ENCODE measurements at places on chromosomes 11 and 22.

DNA sequence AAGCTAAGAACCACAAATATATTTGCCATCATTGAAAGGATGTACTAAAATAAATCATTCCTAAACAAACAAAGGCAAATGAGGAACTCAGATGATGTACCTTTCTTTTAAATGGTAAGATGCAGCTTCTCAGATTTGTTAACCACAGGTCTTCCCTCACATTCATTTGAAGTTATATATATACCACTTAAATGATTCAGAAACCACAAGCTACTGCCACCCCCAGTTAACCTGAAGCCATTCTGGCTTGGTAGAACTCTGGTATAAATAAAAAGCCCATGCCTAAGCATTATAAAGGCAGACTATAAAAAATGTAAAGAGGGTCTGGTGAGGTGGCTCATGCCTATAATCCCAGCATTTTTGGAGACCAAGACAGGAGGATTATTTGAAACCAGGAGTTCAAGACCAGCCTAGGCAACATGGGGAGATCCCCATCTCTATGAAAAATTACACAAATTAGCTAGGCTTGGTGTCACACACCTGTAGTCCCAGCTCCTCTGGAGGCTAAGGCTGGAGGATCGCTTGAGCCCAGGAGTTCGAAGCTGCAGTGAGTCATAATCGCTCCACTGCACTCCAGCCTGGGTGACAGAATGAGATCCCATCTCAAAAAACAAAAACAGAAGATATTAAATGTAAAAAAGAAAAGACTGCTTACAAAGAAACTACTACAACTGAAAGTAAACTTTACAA is 1185.3 kb downstream of the JRKL start:
- no peak for DNase-seq

GRCh38 chr22:44211946-44212930 is 31.5 kb downstream of the PARVG start:
- DNase-seq: no peak

DNA sequence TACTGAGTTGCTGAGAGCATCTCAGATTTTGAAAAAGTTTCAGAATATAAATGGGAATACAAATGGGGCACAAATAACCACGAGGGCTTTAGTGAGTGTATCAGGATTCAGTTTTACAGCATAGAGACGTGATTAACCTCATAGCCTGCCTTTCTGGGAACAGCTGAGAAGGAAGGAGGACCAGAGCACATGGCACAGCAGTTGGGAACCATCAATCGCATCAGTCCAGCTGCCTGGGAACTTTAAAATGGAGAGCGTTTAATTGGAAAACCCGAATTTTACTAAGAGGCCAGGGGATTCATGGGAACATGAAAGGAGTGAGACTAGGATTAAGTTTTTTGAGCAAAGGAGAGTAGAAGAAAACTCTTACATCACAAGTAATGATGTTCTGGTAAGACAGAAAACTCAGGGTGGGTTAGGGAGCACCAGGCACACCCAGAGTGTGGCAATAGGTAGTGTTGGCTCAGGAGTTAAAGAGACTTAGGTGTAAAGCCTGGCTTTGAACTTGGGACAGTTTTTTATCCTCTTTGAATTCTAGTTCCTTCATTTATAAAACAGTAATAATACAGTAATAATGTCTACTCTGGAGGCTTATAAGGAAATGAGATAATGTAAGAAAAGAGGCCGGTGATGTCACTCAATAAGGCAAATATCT is 40.2 kb downstream of the FZD4 start:
- DNase-seq: no peak

- no peak for DNase-seq
Observed at GRCh38 chr22:48887394-48888332, 940.0 kb downstream of the BRD1 start.

DNA sequence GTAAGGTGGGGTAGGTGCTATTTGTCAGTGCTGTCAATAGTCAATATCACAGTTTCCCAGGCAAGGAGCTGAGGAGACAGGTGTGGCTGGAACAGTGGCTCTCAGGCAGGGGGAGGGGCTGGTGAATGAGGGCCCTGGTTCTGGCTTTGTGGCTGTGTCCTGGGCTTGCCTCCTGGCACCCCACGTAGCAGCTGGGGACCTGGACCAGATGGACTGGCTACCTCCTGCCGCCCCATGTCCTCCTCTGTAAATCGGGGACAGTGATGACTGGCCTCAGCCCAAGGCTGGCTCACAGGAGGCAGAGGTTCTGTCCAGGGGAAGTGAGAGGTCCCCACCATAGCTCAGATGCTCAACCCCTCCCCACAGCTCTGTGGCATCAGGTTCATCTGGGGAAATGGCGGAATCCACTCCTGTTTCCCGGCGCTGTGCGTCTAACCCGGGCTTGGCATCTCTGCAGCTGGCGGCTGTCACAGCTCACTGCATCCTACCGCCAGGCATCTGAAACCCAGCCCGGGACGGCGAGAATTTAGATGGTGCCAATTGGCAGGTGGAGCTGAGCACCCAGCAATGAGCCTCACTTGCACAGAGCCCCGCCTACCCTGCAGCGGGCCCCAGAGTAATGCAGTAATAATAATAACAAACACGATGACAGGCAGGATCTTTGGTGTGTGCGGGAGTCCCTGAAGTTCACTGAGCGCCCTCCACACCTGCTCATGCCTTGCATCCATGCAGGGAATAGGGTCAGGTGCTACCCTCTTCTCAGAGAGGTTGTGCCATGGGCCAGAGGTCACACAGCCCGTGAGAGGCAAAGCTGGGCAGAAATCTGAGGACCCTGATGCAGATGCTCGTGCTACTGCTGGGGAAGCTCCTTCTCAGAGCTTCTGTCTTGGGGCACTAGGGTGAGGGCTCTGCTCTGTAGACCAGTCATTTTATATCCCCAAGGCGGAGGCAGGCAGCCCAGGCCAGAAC is 27.8 kb upstream of the SHISAL1 start:
- DNase-seq: no peak

DNA sequence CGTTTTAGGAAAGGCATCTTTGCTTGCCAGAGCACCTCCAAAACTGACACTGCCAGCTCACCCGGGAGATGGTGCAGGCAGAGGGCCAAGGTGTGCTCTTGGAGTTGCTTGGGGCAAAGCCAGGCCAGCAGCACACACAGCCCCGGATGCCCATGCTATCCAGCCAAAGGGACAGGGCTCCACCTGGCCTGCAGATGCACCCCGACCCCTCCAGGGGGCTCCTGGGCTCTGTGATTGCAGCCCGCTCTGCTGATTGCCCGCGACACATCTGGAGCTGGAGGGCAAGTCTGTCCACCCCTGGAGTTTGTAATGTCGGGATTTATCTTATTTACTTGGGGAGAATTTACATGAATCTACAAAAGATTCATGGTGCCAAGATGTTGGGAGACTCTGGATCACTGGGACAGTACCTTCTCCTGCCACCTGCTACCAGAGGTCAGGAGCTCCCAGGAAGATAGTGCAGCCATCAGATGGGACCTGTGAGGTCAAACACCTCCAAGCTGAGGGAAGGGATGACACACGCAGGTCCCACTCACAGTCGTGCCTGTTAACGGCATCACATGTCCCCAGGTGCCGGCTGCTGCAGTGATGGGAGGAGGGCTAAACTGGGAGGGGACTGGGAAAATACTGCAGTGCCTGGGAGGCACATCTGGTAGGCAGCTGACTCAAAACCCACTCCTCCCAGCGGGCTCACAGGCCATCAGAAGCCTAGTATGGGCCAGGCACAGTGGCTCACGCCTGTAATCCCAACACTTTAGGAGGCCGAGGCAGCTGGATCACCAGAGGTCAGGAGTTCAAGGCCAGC is 17.2 kb downstream of the CBX7 start:
- DNase-seq: peak; percentile 90

GRCh38 chr11:75429902-75430713 is 2.9 kb downstream of the KLHL35 start:
- DNase-seq: no peak

GRCh38 chr22:27075891-27076290 is 418.5 kb downstream of the MIAT start:
- no peak for DNase-seq

DNA sequence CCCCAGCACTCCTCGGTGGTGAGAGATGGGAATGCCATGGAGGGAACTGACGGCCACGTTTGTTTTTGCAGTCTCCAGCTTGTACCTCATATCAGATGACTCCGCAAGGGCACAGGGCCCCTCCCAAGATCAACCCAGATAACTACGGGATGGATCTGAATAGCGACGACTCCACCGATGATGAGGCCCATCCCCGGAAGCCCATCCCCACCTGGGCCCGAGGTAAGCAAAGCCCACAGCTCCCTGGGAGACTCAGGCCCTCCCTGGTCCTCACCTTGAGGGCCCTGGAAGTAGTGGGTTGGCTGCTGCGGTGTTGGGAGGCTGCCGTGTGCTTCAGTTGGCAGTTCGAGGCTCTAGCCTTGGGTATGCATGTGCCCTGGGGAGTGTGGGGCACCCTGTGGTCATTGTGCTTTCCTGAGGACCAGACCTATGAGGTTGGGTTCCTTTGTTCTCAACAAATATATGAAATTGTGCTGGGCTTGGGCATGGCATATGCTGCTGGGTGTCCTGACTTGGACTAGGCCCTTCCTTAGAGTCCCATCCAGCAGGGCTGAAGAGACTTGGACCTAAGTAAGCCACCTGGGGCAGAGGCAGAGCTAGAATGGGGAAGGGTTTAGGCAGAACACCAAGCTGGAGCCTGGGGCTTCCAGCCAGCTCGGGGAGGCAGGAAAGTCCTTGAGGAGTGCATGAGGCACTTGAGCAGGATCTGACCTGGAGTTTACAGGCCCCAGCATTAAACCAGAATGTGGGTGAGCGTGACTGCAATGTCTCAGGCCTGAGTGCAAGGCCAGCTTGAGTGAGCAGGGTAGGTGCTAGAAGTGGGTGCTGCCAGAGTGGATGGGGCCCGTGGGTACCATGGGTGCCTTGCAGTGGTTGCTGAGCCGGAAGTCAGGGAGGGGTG is 26.4 kb downstream of the INCENP start:
- DNase-seq: no peak

- DNase-seq: peak; percentile 55
Observed at GRCh38 chr22:18056161-18056666, 21.6 kb upstream of the PEX26 start.

GRCh38 chr11:6660712-6661111 is 5.1 kb upstream of the DCHS1 start:
- DNase-seq: no peak

DNA sequence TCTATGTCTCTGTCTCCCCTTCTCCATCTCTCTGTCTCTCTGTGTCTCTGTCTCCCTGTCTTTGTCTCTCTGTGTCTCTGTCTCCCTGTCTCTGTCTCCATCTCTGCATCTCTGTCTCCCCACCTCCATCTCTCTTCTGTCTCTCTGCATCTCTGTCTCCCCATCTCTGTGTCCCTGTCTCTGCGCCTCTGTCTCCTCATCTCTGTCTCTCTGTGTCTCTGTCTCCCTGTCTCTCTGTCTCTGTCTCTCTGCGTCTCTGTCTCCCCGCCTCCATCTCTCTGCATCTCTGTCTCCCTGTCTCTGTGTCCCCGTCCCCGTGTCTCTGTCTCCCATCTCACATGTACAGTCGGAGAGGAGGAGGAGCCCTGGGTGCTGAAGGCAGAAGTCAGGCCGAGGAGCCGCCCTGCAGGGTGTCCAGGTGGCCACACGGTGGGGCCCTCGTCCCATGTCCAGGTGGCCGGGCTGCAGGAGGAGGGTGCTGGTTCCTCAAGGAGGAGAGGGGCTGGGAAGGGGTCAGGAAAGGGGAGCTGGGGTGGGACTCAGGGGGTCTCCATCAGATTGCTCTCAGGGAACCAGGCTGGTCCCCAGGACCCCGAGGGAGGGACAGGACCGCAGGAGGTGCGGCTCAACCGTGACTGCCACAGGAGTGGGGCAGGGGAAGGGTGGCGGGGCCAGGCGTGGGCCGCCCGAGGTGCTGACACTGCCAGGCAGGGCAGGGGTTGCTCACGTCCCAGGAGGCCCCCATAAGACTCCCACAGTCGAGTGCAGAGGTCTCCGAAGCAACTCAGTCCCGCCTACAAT is 25.6 kb upstream of the TH start:
- DNase-seq: peak; percentile 95

DNA sequence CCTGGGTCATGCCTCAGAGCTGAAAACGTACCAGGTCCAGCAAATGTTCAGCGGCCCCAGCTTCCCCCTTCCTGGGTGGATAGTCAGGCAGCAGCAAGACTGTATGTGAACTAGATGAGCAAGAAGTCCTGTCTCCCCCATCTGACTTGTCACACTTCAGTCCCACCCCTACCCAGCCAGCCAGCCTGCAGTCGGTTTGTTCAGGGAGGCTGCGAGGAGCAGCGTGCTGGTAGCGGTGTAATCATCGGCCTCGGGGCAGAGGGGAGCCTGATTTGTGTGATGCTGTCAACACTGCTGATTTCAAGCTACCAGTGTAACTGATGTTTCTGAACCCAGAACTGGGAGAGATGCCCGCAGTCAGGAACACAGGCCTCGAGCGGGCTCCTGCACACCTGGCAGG is 9.6 kb downstream of the TMEM258 start:
- no peak for DNase-seq

- no peak for DNase-seq
Observed at GRCh38 chr22:41902016-41902415, 12.9 kb downstream of the SHISA8 start.

DNA sequence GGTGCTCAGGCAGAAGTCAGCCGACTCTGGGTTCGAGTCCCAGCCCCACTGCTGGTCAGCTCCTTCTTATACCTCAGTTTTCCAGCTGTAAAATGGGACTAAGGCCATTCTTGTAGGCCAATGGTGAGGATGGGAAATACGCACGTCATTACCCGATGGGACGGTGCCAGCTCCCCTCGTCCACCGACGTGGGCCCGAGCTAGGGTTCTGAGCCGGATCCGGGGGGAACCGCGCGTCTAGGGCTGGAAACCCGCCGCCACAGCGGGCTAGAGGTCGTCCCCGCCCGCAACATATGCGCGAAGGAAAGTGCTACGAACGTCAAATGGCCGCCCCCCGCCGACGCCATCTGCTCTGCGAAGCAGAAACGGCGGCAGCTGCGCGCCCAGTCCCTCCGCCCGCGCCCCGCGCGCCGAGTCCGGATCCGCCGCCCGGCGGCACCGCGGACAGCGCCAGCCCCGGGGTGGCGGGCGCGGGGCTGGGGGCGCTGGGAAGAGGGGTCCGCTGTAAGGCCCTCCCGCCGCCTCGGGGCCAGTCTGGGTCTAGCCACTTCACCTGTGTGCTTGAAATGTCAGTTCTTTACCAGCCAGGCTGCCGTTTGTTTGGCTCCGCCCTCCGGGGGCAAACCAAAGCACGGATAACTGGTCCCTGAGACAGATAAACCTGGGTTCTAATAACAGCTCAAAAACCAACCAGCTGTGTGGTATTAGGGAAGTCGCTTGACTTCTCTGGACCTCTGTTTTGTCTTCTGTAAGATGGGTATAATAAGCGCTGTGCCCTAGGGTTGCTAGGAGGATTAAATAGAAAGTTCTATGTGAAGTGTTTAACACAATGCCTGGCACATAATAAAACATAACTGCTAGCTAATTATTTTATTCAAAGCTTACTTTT is 103.5 kb upstream of the RCN1 start:
- DNase-seq: no peak

- no peak for DNase-seq
Observed at GRCh38 chr11:19394525-19395016, 153.8 kb upstream of the E2F8 start.

GRCh38 chr11:14907411-14908213 is 15.6 kb upstream of the CYP2R1 start:
- peak; percentile 30 for DNase-seq

- DNase-seq: no peak
Observed at GRCh38 chr22:44734278-44734677, 18.1 kb upstream of the ARHGAP8 start.
